ENCODE measurements at places on chromosomes 2 and 18.

- no peak for DNase-seq
These were observed 9.4 kb downstream of the CHST10 start for GRCh38 chr2:100408104-100408503.

DNA sequence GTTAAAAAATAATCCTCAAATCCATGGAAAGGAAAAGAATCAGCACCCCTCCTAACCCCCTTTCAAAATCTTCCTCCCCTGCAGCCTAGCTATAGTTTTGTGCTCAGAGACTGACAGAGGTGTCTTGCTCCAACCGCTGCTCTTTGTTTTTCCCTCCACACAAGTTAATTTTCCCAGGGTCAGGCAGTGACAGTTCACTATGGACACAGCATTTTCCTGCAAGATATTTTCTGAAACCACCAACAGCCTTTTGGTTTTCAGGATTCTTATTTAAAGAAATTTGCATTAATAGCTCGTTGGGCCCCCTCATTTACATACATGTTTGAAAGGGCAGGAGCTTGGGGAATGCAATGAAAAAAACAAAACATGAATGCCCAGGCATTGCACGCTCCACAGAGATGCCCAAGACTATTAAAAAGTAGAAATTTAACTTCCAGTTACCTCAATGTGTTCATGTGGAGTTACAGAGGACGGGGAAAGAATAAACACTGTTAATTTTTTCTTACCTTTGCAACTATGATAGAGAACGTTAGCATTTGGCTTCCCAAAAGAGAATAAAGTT is 71.4 kb upstream of the CXCR4 start:
- DNase-seq = no peak

DNA sequence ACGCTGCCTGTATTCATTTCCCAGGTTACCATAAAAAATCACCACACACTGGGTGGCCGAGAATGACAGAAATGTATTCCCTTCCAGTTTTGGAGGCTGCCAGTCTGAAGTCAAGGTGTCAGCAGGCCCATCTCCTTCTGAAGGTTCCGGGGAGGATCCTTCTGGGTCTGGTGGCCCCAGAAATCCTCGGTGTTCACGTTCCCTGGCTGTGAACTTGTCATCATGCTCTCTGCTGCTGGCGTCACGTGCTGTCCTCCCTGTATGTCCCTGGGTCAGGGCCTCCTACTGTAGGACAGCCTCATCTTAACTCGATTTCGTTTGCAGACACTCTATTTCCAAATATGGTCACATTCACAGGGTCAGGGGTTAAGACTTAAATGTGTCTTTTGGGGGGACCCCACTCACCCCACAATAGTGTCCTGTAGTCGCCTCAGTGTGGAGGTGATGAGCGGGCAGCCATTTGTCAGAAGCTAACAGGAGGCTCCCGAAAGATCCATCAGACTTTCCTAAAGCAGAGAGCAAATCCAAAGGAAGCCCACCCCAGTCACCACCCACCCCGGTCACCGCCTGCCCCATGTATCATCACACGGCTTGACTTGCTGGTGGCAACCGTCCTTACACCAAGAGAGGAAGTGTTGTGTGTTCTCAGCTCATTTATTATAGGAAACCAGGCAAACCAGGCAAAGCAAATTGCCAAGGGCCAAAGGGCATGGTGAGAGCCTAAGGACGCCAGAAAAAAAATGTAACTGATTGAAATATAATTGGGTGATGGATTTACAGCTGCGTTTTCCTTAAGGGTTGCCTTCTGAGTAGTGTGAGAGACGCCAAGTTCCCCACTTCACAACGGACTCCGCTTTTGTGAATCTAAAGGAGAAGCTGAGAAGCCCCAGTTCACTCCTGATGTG is 148.8 kb upstream of the ZNF236 start:
- DNase-seq = no peak

- no peak for DNase-seq
These were observed 91.8 kb upstream of the THUMPD2 start for GRCh38 chr2:39870871-39871270.

DNA sequence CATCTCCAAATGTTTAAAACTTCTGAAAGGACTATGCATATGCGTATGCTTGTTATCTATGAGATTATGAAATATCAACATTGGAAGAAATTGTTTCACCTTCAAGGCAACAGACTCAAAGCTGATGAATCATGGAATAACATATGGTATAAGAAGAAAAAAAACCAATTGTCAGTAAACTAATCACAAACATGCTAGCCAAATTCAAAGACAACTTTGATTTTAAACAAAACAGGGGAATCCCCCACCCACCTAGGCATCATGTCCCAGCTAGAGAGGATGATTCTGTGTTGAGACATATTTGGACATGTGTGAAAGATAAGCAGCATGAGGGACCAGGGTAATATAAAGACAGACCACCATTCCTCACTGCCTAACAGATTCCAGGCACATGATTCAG is 147.7 kb downstream of the WDPCP start:
- no peak for DNase-seq

All from A549 (cell line).